ENCODE measurements at places on chromosomes 6 and 20. TPM values are rescaled to one million over a fixed set of nuclear protein-coding genes. Genes with fewer than 3 reads are reported as not detected.

GRCh38 chr6:42390228-42390934 lies 61.3 kb downstream of the TRERF1 start:
- no peaks in the 10 kb centered on the region for H3K27me3 ChIP-seq
- DNase-seq = no peak
- H3K36me3 ChIP-seq = no peaks in the 10 kb centered on the region
- peaks cover 9% of the 10 kb centered on the region for H3K4me1 ChIP-seq

DNA sequence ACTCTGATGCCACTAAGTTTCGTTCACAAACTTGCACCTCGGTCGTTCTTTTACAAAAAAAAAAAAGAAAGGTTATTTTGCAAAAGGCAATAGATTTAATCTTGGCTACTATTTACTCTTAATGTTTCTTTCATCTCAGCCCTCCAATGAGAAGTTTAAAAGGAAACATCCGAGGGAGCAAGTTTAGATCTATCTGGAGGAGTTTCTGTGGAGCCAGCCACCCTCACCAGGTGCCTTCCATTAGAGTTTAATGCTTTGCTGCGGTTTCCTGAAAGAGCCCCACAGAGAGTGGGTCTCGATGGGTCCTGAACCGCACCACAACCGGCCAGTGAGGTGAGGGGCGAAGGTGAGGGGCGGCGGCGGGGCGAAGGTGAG lies 632 bp downstream of the PRKN start:
- H3K4me1 ChIP-seq = no peaks in the 10 kb centered on the region
- H3K27ac ChIP-seq = no peak overlapping the region
- H3K4me3 ChIP-seq = peak overlapping the region; percentile 56
- no peak for DNase-seq
- no peaks in the 10 kb centered on the region for H3K36me3 ChIP-seq

- DNase-seq = no peak
- no peak overlapping the region for H3K4me3 ChIP-seq
- H3K4me1 ChIP-seq = peaks cover 24% of the 10 kb centered on the region
- no peaks in the 10 kb centered on the region for H3K27me3 ChIP-seq
Measured at GRCh38 chr6:158338311-158339112, 26.2 kb downstream of the TULP4 start.

DNA sequence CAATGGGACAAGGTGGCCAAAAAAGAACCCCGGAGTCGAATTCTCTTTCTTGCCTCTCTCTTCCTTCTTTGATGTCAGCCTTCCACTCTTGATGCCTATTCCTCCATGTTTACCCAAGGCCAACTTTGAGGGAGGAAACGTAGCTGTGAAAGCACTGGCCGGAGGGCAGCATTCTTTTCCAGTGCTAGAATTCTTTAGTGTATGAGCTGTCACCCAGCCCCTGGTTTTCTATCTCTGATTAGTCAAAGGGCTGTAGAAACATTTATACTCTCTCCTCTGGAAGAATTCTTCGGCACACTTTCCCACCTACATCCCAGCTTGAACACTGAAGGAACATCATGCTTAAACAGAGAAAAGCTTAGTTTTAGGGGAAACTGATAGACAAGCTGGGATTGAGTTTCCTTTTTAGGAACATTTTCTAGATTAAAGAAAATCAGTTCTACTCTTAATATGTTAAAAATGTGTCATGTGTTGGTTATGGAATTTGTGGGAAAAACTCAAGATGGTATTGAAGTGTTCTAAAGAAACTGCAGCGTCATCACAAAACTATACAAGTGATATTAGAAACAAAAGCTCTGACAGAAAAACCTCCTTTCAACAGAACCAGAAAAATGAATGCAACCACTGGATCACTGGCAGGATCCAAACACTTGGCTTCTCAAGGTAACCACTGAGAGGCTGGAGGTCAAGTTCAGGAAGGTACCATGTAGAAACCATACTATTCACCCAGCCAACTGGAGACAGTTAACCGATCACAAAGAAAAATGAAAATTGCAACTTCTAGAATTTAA lies 20.7 kb upstream of the UTRN start:
- no peaks in the 10 kb centered on the region for H3K27me3 ChIP-seq
- DNase-seq = no peak
- peaks cover 11% of the 10 kb centered on the region for H3K4me1 ChIP-seq

GRCh38 chr6:7234547-7234946 lies 78.5 kb downstream of the SSR1 start:
- H3K4me3 ChIP-seq = no peak overlapping the region
- peaks cover 14% of the 10 kb centered on the region for H3K36me3 ChIP-seq
- no peak for DNase-seq

GRCh38 chr20:11267131-11267761 lies 593.4 kb upstream of the JAG1 start:
- H3K4me1 ChIP-seq = peaks cover 3% of the 10 kb centered on the region
- DNase-seq = no peak
- no peaks in the 10 kb centered on the region for H3K36me3 ChIP-seq
- no peaks in the 10 kb centered on the region for H3K27me3 ChIP-seq

DNA sequence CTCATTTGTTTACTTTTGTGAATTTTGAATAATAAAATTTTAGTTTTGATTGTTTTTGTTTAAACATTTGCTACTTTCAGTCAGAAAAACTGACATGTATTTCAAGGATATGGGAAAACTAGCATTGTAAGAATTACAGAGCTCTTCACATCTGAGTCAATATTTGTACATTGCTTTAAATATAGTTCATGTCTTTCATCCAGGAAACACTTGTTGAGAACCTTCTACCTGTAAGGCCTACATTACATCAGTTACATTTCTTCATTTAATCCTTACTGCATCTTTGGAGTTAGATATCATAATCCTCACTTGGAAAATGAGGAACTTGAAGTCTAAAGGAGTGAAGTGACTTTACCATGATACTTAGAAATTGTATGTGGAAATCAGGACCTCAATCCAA lies 242.9 kb downstream of the KCNQ5 start:
- H3K27ac ChIP-seq = no peak overlapping the region
- H3K4me1 ChIP-seq = no peaks in the 10 kb centered on the region
- no peaks in the 10 kb centered on the region for H3K36me3 ChIP-seq
- no peak for DNase-seq
- no peaks in the 10 kb centered on the region for H3K27me3 ChIP-seq

DNA sequence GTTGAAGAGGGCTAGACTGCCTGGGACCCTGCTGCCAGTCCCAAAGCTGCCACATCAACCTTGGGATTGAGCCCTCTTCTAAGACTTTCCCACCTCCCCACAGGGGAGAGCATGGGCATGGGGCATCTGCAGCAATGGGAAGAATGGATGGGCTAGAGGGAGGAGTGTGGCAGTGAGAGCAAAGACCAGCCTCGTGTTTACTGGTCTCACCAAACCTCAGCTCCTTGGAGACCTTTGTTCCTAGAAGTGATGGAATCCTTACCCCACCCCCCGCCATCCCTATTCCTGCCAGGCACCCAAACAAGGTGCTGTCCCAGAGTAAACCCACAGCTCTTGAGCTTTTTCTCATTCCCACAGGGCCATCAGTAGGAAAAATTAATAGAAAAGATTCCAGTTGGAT lies 20.0 kb upstream of the ARMC12 start:
- no peaks in the 10 kb centered on the region for H3K36me3 ChIP-seq
- no peak for DNase-seq
- no peaks in the 10 kb centered on the region for H3K27me3 ChIP-seq

DNA sequence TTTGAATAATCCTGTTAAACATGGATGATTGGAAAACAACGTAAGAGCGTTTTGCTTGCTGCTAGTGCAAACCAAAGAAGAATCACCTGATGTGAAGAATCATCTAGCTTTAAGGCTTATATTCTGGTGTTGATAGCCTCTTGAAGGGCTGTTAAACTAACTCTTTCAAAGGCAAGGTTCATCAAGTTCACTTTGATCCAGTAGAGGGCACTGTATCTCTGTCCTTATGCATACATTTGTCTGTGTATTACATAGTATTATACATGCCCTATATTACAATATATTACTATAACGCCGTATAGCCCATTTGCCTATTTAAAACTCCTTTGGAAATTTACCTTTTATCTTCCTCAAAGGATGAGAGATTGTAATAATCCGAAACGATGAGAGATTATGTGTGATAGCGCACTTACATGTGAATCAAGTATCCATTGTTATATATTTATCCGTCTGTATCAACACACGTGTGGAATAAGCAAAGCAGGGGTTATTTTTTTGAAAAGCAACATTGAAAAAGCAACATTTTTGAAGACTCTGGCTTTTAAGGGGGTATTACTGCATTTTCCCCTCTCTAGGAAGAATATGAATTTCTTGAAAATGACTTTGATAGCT lies 50.8 kb upstream of the NRN1 start:
- no peaks in the 10 kb centered on the region for H3K4me1 ChIP-seq
- no peak for DNase-seq
- H3K27ac ChIP-seq = no peak overlapping the region
- H3K27me3 ChIP-seq = no peaks in the 10 kb centered on the region

DNA sequence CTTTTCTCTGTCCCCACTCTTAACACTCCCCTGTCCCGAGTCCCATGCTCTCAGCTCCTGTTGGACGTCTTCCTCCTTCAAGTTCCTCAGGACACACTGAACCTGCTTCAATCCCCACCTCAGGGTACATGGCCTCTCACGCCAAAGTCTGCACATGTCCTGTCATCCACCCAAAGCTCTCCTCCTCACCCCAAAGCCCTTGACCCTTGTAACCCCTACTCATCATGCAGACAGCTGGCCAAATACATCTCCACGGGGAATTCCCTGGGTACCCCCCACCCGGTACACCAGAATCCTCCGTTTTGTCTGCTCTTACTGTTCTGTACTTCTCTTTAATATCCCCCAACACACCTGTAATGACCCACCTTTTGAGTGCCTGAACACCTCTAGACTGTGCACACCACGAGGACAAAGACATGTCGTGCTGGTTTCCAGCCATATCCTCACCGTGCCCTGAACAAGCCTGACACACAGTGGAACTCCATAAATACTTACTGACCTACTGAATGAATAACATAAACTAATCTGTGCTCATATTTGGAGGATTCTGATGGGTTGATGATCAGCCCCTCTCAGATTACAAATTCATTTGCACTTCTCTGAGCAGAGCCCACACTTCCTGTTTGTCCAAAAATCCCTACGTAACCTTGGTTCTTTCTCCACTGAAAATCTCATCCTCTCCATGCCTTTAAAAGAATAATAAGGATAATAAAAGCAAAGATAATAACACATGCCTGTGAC lies 66.8 kb upstream of the EYA2 start:
- H3K36me3 ChIP-seq = no peaks in the 10 kb centered on the region
- H3K27ac ChIP-seq = no peak overlapping the region

DNA sequence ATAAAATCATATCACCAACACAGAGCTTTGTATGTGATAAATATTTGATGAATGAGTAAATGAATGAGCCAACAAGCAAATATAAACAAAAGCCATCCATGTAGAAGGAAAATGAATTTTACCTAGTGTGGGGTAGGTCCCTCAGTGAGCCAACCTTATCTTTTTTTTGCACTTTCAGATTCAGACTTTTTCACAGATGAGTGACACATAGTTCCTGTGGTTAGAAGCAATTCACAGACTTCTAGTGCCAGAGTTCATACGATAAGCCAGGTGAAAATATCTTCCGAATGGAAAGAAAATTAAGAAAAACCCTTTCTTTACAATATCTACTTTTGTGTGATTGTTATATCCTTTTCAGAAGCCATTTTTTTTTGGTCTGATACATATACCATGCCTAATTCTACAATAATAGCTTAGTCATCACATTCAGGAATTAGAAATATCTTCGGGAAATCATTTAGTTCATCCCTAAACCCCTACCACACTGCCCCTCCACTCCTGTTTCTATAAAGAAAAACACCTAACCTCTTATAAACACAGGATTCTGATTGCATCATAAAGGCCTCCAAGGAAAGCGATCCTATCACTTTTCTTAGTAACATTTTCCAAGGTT lies 82.7 kb upstream of the CNR1 start:
- no peak for DNase-seq
- no peak overlapping the region for H3K27ac ChIP-seq
- no peaks in the 10 kb centered on the region for H3K36me3 ChIP-seq
- H3K27me3 ChIP-seq = no peaks in the 10 kb centered on the region
- H3K4me3 ChIP-seq = no peak overlapping the region
- no peaks in the 10 kb centered on the region for H3K4me1 ChIP-seq

- no peak overlapping the region for H3K4me3 ChIP-seq
- no peak overlapping the region for H3K27ac ChIP-seq
- no peaks in the 10 kb centered on the region for H3K27me3 ChIP-seq
- no peaks in the 10 kb centered on the region for H3K36me3 ChIP-seq
- no peak for DNase-seq
- H3K4me1 ChIP-seq = peaks cover 2% of the 10 kb centered on the region
Measured at GRCh38 chr6:7669742-7670141, 56.2 kb upstream of the BMP6 start.

DNA sequence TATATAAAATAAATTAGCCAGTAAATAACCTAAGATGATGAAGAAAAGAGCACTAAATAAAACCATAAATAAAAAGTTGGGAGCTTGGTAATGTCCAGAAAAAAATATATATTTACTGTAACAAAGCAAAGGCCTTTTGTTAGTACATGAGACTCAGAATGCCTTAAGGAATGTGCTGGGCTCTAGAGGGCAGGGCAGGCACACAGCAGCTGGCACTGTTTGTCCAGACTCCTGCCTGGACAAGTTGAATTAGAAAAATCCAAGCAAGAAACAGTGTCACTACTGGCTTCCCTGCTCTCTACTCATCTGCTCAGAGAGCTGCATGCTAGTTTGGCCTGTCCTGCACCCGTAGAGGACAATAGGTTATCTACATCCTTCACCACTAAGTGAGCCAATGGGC lies 8.8 kb downstream of the DEFB129 start:
- no peaks in the 10 kb centered on the region for H3K36me3 ChIP-seq
- H3K27ac ChIP-seq = no peak overlapping the region
- no peaks in the 10 kb centered on the region for H3K27me3 ChIP-seq
- no peaks in the 10 kb centered on the region for H3K4me1 ChIP-seq
- no peak for DNase-seq

- peaks cover 13% of the 10 kb centered on the region for H3K27me3 ChIP-seq
- DNase-seq = no peak
- H3K4me3 ChIP-seq = no peak overlapping the region
- H3K4me1 ChIP-seq = peaks cover 2% of the 10 kb centered on the region
- no peaks in the 10 kb centered on the region for H3K36me3 ChIP-seq
Measured at GRCh38 chr6:109984410-109984809, 6.3 kb downstream of the GPR6 start.

The TAAR6 gene
- total RNA-seq = not detected

The TMEM74B gene
- 2.8 TPM for total RNA-seq

The TMEM217 gene
- total RNA-seq = 0.60 TPM
